ENCODE measurements at places on chromosomes 6 and 20.

- DNase-seq = no peak
These were observed 286.5 kb upstream of the PRND start for GRCh38 chr20:4435225-4435624.

GRCh38 chr6:157221817-157222175 is 101.5 kb downstream of the TMEM242 start:
- no peak for DNase-seq

- no peak for DNase-seq
These were observed 75.2 kb downstream of the JPH2 start for GRCh38 chr20:44111712-44112335.

DNA sequence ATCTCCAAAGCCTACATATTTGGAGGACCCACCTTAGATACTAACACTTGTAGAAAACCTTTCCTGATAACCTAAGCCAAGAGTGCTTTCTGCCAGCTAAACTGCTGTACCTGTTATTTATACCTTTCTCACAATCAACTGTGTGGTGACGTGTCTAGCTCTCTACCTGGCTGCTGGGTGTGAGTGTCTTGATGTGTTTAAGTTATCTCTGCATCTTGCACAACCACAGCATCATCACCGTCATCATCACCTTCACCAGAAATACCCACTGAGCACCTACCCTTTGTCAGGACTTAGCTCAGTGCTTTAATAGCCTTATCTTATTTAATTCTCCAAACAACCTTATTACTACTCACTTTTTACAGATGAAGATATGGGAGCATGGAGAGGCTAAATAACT is 431.3 kb downstream of the MAFB start:
- DNase-seq = no peak

Data from Panc1 (cell line).